ENCODE measurements at places on chromosomes 16 and 17.

GRCh38 chr17:1959871-1960544 is 65.1 kb downstream of the RTN4RL1 start:
- DNase-seq: no peak

GRCh38 chr17:65324611-65325342 is 187.6 kb downstream of the RGS9 start:
- no peak for DNase-seq

DNA sequence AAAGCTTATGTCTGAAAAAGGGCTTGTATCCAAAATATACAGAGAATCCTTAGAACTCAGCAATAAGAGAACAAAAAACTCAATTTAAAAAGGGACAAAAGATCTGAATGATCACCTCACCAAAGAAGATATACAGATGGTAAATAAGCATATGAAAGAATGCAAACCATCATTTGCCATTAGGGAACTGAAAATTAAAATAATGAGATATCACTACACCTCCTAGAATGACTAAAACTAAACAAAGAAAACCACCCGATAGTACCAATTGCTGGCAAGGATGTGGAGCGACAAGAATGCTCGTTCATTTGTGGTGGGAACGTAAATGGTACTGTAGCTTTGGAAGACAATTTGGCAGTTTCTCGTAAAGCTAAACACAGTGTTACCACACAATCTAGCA is 66.9 kb upstream of the MPHOSPH6 start:
- no peak for DNase-seq

- DNase-seq: no peak
These were observed 83.6 kb downstream of the RGS9 start for GRCh38 chr17:65220732-65221131.

DNA sequence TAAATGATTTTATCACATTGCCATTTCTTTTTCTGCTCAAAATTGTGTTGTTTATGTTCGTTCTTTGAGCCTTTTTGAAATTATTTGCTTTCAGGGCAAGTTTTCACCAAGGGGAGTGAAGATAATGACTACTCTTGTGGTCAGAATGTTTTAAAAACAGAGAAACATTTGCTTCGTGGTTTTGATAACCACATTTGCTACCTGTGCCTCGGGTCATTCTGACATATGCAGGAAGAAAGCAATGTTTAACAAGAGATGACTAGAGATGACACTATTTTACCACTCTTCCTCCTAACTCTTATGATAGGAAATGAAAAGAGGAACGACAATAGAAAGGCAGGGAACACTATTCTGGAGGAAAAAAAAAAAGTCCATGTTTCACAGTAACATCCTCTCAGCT is 1496.5 kb upstream of the GOT2 start:
- DNase-seq: no peak

GRCh38 chr16:54932021-54932660 is 1.5 kb downstream of the IRX5 start:
- DNase-seq: no peak

GRCh38 chr17:39186481-39187002 is 10.9 kb downstream of the CACNB1 start:
- no peak for DNase-seq

- DNase-seq: no peak
These were observed 8.3 kb downstream of the NUP93 start for GRCh38 chr16:56738221-56738620.

- no peak for DNase-seq
These were observed 288.2 kb upstream of the SALL1 start for GRCh38 chr16:51439271-51439670.

DNA sequence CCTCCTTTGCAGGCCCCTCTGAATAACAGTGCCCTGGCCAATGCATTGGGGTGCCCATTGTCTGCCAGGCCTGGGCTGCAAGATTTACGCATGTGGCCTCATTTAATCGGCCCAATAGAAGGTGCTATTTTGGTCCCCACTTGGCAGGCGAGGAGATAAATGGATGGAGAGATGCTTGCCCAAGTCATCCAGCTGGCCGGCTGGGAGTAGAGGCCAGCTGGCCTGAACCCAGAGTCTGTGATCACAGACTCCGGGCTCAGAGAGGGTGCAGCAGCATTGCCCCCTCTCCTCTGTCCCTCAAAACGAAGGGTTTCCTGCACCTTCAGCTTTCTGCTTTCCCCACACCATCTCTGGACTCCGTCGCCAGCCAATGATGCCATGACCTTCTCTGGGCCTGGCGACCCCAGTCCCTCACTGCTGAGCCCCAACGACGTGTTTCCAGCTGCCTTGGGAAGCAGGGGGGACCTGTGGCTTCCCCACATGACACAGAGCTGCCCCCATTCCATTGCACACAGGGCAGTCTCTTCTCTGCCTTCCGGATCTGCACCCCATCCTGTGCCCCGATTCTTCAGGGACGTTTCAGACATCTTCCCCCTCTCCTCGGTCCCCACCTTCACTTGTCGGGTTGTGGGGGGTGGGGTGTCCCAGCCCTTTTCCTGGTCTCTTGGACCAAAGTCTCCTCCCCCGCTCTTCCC is 3.5 kb upstream of the ADGRG1 start:
- no peak for DNase-seq

- no peak for DNase-seq
These were observed 7.9 kb upstream of the ELAC2 start for GRCh38 chr17:13025687-13026086.

DNA sequence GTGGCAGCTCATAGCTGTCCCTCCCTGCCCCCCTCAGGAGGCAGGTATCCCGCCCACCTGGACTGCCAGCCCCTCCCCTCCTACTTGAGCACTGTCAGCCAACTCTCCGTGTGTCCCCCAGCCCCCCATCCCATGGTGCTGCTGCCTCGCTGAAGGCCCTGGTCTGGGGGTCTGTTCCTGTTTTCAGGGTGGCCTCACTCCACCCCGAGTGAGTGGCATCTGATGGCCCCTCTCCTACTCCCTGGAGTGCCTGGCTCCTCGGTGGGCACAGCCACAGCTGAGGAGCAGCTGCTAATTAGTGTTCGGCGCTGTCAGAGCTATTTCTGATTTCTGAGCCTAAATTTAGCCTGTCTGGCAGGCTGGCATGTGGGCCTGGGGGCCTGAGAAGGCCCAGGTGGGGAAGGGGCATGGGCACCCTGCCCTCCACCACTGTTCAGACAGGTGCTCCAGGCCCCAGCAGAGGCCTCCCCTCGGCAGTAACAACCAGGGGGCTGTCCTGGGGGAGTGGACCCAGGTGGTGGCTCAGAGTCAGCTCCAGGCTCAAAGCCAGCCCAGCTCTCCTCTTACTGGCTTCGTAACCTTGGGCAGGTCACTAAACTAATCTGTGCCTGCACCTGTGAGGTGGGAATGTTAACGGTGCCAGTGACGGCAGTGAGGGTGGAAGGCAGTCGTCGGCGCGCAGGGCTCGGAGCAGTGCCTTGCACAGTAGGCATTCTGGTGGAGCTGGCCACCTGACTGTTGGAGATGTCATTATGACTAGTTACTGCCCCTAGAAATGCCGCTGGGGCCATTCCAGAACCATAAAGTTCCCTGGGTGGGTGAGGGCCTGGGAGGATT is 6.5 kb downstream of the FMNL1 start:
- no peak for DNase-seq

DNA sequence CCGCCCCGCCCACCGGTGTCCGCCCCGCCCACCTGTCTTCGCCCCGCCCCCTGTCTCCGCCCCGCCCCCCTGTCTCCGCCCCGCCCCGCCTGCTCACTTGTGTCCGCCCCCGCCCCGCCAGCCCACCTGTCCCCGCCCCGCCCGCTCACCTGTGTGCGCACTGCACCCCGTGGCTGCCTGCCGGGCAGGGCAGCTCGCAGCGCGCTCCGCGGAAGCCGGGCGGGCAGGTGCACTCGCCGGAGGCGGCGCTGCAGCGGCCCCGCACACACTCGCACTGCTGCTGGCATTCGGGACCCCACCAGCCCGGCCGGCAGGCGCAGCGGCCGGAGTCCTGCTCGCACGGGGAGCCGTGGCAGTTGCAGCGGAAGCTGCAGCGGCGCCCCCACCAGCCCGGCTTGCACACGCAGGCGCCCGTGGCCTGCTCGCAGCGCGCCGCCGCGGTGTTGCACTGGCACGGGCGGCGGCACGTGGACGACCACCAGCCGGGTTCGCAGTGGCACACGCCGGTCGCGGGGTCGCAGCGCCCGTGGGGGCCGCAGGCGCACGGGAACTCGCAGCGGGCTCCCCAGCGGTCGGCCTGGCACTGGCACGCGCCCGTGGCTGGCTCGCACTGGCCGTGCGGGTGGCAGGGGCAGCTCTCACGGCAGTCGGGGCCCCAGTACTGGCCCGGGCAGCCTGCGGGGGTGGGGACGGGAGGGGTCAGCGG is 2.1 kb downstream of the SCARF1 start:
- DNase-seq: peak; percentile 67

DNA sequence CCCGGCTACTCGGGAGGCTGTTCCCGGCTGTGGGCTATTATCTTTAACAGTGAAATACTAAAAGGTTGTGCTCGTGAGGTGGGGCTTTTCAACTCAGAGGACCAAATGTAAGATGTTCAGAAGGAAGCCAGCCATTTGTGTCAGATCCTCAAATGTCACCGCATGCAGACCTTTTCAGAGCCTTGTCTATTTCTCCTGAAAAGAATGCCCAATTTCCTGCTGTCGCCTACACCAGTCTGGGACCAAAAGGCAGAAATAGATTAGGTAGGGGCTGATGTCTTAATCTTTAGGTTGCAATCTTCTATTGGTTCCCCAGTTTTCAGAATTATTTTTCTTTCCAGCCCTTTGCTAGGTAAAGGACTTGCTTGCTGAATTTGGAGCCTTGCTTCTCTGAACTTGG is 8.9 kb upstream of the USP31 start:
- DNase-seq: no peak

DNA sequence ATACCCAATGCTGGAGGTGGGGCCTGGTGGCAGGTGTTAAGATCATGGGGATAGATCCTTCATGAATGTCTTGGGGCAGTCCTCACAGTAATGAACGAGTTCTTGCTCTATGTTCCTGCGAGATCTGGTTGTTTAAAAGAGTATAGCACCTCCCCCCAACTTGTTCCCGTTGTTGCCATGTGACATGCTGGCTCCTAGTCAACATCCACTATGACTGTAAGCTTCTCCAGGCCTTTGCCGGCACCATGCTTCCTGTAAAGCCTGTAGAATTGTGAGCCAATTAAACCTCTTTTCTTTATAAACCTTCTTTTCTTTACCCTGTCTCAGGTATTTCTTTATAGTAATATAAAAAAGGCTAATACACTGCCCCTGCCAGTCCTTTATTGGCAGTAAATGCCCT is 33.3 kb downstream of the RANBP10 start:
- DNase-seq: no peak

GRCh38 chr16:72923757-72924156 is 124.2 kb downstream of the ZFHX3 start:
- no peak for DNase-seq

DNA sequence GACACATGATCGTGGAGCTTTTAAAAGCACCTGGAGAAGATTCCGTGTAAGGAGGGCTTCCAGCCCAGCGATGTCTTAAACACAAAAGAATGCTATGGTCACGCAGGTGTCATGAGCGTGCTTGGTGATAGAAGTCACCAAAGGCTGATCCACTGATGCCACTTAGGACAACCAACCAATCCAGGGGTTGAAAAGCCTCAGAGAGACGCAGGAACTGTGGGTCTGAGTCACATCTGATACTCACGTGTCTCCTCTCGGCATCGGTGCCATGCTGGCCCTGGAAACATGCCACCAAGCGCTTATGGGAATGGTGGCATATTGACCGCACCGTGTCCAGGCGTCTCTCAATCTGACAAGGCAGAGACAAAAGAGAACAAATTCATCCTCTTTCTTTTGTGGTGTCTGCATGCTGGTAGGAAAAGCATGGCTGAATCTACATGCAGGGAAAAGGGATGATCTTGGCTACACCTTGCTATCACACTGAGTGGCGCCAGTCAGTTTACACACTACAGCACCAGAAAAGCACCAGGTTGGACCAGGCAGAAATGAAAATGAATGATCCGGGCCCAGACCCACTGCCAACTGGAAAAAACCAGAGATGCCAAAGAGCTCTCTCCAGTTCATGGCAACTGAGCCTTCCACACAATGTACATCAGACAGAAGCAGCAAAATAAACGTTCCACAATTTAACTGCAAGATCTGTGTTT is 38.0 kb downstream of the ARHGAP17 start:
- no peak for DNase-seq

DNA sequence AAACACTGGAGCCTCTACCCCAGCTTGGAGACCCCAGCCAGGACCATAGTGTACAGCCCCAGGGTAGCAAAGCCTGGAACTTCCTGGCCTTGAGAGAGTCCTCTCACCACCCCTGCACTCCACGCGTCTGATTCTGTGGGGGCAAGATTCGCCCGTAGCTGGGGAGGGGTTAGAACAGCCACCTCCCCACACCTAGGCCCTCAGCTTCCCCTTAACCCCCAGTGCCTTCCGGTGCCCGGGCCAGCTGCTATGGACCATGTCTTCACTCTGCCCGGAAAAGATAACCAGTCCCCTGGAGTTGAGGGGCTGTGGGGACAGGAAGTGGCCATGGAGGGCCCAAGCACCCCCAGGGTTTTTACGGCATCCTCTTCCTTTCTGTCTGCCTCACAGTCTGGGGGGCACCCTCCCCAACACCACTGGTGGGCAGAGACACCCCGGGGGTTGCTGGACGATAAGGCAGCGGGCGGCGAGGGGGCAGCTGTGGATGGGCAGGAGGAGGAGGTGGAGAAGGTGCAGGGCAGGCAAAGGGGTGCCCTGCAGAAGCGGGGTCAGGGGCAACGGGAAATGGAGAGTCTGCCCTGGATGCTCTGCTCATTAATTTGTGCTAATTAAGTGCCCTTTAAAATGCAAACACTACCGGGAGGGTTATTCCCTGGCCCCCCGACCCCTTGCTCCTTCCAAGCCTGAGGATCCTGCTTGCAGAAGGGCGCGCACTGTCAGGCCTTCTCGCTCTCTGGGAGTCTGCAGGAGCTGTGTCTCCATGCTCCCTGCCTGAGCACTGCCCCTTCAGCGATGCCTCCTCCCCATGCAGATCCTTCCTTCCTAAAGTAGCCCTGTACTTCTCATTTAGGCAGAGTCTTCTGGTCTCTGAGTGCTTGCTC is 2.4 kb downstream of the PRSS27 start:
- DNase-seq: no peak

GRCh38 chr17:45273551-45273957 is 11.7 kb upstream of the SPATA32 start:
- no peak for DNase-seq
